ENCODE measurements at places on chromosomes 7 and 10.
A peak's percentile ranks its signal among the peaks of the same experiment; 100 is the strongest.

- no peak for DNase-seq
Observed at GRCh38 chr7:32536585-32536984, 41.3 kb downstream of the AVL9 start.

- no peak for DNase-seq
Observed at GRCh38 chr10:33643042-33643441, 308.6 kb upstream of the NRP1 start.

DNA sequence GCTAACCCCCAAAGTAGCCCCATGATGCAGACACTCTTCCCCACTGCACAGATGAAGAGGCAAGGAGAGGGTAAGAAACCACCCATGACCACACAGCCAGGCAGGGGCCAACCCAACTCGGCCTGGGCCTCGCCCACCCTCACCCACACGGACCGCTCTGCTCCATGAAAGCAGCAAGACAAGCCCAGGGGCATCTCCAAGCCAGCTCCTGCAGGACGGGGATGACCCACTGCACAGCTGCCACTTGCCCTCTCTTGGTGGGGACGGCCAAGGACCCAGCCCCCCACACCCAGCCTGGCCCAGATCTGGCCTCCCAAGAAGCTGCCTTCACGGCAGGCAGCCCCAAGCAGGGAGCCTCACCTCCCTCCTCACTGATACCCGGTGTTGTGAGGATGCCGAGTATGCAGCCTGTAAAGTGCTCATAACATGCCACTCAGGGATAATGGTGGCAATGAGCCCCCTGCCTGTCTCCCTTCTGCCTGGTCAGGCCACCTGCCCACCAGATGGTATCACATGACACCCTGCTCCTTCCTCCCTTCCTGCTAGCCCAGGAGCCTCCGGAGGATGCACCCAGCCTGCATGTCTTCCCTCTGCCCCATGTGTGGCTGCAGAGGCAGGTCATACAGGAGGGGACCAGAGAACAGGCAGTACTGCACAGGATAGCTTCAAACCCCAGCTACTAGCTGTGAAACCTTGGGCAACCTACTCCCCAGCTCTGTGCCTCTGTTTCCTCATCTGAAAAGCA lies 23.3 kb downstream of the OGDHL start:
- no peak for DNase-seq

DNA sequence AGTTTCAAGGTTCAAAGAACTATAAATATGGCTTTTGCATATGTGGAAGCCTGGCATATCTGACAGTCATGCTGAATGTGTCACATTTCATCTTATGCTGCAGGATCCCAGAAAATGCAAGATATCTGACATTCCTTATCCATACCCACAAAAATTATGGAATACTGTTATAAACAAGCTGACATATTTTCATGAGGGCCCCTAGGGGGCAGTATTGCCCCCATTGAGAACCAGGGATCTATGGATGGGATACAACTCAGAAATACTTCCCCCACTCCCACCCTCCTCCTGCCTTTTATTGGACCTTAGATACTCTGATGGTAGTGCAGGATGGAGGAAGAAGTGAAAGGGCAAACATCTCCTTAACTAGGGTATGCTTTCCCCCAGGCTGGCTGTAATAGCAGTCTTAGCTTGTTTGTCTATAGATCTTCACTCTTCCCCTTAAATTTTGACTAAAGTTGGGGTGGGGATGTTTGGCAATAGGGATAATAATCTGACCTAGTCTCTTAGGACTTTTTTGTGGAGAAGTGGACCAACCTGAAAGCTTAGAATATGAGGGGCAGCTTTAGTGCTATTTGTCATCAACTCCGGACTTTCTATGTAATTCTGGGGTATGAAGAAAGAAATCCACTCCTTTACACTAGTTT lies 3.5 kb upstream of the GNGT1 start:
- peak; percentile 73 for DNase-seq

DNA sequence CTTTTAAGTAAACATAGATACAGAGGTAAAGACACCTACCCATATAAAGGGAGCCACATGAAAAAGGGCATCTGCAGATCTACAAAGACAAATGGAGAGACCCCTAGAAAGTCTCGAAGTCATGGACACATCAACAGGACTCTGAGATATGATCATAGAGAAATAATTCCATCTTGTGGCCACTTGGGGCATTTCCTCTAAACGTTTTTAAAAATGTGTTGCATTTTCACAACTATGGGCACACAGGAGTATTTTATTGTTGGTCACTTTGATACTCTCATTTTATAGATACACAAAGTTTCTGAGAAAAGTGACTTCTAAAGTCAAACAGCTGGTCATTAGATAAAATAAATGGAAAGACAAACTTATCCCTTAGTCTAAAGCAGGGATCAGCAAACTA lies 87.1 kb downstream of the CRTAC1 start:
- no peak for DNase-seq

DNA sequence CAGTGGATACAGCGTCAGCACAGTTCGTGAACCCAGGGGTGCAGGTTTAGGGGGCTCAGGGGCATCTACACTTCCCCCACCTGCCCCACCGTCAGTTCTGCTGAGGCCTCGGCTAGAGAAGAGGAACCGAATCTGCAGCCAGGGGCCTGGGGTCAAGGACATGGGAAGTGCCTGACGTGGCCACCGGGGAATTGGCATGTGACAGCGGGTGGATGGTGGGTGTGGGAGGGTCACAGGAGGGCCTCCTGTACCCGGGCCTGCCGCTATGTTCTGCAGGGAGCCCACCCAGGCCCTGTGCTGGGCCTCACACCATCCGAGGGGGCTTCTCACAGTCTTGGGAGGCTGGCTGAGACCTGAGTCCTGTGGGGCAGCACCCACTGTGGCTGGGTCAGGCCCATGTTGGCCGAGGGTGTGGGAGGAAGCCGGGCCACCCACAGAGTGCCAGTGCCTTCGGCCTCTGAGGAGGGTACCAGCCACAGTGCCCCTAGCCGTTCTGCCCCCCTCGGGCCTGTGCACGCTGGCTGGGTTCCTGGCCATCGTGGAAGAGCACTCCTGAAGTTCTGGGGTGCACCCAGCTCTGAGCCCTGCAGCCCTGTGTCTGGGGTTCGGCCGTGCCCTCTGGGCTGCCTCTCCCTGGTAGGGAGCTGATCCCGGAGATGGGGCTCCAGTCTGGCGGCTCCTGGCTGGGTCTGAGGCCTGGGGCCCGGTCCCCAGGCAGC lies 5.9 kb downstream of the TTYH3 start:
- no peak for DNase-seq

GRCh38 chr10:101121654-101122031 lies 9.5 kb upstream of the TLX1 start:
- no peak for DNase-seq

DNA sequence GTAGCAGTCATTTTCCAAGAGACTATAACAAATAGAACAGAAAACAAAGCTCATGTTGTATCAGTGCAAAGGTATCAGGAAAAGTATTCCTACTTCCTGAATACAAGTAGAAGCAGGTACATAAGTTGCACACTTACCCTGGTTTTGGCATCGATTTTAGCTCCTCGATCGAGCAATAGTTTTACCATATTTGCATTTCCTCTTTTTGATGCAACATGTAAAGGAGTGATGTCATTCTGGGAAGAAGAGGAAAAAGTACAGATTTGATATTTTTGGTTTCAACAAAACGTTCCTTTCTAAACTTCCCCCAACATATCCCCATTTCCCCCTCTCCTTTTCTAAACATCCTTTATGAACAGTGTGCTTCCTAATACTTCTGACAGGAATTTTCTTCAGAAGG lies 155.1 kb downstream of the ANK3 start:
- no peak for DNase-seq

All from T47D (cell line).